ENCODE measurements at places on chromosomes 6 and 20.
A peak's percentile ranks its signal among the peaks of the same experiment; 100 is the strongest.

DNA sequence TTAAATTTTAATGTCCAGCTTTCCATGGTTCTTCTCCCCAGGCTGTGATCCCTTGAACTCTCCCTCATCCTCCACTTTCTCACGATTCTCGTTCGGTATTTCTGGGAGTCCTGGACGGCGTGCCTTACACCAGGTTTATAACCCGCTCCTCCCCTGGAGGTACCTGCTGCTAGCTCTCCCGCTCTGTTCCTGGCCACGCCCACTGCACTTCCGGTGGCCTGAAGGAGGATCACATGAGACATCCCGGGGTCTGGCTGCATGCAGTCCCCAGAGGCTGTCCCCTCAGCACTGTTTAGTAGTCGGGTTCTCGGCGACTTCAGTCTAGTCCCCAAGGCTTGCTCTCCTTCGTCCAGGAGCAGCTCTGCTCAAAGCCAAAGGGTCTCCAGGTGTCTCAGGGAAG is 28.4 kb upstream of the GCLC start:
- no peak for DNase-seq

- DNase-seq, result no peak
These were observed 27.3 kb downstream of the DTD1 start for GRCh38 chr20:18615020-18615650.

GRCh38 chr6:31299947-31300346 is 28.1 kb upstream of the HLA-C start:
- no peak for DNase-seq

DNA sequence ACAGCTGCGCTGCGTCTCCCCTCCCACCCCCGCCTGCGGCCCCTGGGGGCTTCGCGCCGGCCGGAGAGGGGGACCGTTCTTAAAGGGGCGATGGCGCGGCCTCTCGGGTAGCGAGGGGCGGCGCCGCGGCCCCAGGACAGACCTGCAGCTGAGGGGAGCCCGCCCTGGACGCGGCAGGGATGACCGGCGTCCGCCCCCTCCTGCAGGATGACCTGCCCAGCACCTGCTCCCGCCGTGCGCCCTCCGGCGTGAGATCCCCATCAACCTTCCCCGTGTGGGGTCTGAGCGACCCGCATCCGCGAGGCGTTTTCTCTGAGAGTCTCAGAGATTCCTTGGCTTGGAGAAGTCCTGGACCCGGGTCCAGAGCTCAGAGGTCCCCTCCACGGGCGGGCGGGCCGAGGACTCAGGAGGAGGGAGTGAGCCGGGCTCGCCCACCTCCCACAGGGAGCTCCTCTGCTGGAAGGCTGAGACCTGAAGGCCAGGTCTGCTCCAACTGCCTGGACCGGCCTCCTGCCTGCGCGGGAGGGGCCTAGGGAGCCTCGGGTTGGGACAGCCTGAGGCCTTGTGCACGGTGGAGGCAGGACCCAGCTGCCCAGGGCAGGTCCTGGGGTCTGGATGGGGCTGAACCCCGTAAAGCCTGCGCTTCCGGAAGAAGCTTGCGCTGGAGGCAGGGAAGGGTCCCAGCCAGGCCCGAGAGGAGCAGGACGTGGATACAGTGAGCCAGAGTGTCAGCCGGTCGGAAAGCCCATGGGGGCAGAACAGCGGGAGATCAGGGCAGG is 532 bp upstream of the NKAIN4 start:
- DNase-seq, result no peak

DNA sequence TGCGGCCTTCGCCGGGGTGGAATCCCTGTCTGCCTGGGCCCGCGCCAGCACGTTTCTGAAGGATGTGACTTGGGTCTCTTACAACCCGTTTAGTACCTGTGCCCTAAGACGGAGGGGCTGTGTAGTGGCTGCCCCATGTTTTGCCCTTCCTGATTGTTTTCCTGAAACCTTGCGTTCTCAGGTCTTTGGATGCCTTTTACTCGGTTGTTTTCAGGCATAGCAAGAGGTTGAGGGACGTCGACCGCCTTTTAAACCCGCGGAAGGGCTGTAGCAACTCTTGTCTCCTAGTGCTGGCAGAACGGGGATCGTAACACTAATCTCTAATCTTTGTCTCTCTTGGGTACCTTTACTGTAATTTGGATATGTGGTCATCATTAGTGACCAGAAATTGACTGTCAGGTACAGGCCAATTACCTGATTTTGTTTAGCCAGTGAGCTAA is 706 bp upstream of the NANP start:
- DNase-seq, result no peak

- DNase-seq, result no peak
These were observed 106.5 kb downstream of the HIVEP1 start for GRCh38 chr6:12118607-12119006.

GRCh38 chr6:149935246-149935645 is 6.6 kb upstream of the ULBP2 start:
- peak; percentile 55 for DNase-seq

DNA sequence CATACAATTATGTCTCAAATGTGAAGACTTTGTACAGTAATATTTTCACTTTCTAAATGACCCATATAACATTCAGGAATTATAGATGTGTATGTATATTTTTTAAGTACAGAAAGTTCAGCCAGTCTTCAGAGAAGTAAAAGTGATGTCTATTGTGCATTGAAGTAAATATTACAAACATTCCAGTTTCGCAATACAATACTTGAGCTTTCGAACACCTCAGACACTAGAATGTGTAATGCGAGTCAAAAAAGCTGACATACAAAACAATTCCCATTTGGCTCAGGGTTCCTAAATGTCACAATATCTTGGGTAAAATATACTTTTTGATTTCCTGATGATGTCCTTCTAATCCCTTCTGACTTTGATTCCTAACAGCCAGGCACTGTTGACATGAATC is 101.4 kb downstream of the ZNF217 start:
- DNase-seq, result no peak

DNA sequence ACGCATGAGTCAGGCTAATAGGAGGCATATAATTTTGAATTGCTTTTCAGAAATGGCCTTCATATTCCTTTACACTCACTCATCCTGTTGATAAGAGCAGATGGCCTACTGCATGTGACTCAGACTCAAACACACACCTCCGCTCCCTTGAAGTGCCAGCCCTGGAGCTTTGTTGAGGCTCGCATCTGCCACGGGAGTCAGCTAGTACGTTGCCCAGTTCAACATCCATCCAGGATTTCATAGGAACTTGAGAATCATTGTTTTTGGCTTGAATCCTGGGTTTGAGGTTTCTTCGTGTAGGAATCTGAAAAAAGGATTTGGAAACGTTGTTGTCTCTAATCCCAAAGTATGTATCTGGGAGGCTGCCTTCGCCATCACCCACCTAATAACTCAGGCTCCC is 87.4 kb upstream of the JAG1 start:
- DNase-seq, result no peak

GRCh38 chr6:51678905-51679620 is 408.4 kb downstream of the PKHD1 start:
- no peak for DNase-seq

DNA sequence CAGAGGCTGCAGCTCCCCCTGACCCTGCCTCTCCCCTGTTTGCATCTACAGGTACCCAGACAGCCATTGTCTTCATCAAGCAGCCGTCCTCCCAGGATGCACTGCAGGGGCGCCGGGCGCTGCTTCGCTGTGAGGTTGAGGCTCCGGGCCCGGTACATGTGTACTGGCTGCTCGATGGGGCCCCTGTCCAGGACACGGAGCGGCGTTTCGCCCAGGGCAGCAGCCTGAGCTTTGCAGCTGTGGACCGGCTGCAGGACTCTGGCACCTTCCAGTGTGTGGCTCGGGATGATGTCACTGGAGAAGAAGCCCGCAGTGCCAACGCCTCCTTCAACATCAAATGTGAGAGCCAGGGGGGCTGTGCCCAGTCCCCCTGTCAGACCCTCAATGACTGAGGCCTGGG is 42.1 kb upstream of the SRF start:
- no peak for DNase-seq

DNA sequence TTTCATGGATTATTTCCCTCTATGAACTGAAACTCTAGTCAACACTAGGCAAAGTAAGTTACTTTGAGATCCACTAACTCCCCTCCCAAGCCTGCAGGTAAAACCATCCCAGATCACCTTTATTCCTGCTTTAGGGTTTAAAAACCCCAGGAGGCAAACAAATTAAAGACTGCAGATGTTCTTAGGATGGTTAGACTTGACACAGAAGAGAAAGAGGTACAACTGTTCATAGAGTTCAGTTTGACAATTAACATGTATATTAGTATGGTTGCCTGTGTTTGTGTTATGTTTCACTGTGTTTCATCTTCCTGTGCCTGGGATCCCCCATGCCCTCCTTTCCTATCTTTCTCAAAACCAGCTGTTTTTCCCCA is 53.5 kb downstream of the RREB1 start:
- no peak for DNase-seq

GRCh38 chr6:15409301-15410125 is 163.6 kb downstream of the JARID2 start:
- no peak for DNase-seq

DNA sequence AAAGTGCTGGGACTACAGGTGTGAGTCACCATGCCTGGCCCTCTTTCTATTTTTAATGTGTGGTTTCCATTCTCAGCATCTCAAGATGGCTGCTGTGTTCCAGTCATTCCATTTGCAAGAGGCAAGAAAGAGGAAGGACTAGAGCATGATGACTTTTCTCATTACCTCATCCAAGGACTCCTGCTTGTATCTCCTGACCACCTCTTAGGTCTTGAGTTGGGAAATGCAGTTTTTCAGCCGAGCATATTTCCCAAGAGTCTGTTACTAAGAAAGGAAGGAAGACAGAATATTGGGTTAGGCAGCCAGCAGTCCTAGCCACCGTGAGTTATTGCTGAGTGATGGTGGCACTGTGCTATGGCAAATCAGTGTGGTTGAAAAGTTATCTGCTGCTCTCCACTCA is 108.4 kb upstream of the INSM1 start:
- DNase-seq, result no peak

- no peak for DNase-seq
These were observed 517.3 kb upstream of the PTCHD4 start for GRCh38 chr6:48628316-48628715.

- DNase-seq, result no peak
These were observed 5.0 kb downstream of the SF3B5 start for GRCh38 chr6:144090384-144090783.

DNA sequence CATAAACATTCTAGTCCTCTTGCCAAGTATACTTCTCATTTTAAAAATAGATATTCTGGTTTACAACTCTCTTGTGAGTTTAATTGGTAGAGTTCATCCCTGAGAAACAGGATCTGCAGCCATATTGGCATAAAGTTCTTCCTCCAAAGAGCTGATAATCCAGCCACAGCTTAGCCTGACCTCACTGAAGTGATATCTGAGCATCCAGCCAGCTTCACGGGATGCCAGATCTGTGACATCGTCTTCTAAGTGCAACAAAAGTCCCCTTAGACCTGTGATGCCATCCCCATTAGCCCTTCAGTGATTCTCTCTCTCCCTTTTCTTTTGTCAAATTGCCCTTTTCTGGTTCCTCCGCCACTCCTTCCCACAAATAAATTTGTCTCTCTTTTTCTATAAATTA is 180.6 kb upstream of the STXBP5 start:
- no peak for DNase-seq

DNA sequence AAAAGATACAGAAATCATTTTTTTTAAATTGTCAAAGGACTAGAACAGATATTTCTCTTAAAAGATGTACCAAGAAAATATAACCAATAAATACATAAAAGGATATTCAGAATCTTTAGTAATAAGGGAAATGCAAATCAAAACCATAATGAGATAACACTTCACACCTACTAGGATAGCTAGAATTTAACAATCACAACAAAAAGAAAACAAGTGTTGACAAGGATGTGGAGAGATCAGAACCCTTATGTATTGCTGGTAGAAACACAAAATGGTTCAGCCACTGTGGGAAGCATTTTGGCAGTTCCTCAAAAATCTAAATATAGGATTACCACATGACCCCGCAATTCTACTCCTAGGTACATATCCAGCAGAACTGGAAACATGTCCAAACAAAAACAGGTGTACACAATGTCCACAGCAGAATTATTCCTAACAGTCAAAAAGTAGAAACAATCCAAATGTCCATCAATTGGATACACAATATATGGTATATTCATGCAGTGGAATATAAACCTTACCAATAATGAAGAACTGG is 211.0 kb downstream of the LRFN2 start:
- DNase-seq, result no peak

DNA sequence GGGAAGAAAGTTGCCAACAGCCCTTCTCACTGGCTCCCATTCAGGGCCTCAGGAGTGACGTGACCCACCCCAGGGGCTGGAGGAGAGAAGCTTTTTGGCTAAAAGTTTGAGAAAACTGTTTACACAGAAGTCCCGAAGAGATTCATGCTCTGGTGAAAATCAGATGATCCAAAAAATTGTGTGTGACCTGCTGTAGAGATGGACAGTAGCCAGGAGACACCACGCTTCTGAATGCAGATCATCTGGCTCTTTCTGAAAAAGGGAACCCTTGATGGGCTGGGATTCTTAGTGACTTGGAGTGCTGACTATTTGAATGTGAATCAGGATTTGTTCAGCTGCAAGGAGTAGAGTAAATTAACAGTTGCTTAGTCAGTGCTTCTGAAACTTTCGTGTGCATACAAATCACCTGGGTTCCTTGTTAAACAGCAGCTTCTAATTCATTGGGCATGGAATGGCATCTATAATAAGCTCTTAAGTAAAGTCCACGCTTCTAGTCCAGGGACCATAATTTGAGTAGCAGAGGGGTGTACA is 265.1 kb downstream of the PREX1 start:
- no peak for DNase-seq

GRCh38 chr6:135546680-135547418 is 49.3 kb upstream of the AHI1 start:
- DNase-seq, result no peak

GRCh38 chr6:55818482-55818881 is 56.9 kb downstream of the BMP5 start:
- no peak for DNase-seq

DNA sequence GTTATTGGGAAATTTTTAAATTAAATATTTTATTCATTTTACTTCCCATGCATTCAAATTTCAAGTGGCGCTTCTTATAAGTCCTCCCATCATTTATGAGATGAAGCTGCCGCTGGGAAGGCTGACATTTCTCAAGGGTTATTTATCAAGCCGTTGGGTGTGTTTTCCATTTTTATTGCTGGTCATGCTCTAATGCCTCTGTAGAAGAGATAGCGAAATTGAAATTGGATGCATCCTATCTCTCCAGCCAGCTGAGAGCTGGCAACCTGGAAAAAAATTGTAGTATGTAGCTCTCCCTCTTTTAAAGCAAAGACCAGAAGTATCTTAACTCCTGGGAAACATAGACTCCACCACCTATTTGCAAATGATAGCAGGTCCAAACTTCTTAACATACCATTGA is 135.9 kb downstream of the C6orf118 start:
- no peak for DNase-seq

DNA sequence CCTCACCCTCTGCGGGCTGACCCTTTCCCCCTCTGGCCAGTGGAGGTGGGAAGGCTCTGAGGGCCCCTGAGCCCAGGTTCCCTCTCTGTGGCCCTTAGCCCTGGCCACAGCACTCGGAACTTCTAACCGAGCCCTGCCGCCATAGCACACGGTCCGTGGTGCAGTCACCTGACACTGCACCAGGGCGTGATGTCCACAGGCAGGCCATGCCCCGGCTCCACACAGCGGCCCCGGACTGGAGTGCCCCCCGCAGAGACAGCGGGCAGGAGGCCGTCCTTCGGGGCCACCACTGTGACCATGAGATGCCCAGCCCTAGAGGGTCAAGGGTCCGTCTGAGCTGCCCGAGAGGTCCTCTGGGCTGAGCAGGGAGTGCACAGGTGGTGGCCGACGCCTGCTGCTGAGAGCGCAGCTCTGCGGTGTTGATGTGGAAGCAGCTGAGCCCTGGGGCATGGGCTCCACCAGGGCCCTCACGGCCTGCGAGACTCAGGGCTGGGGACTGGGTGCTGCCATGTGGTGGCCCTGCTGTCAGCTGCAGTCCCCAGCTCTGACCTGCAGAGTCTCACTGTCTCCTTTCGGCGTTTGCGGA is 11.2 kb upstream of the BHLHE23 start:
- no peak for DNase-seq

GRCh38 chr6:161476711-161477110 is 202.8 kb upstream of the AGPAT4 start:
- DNase-seq, result no peak
